Renal pelvis (tissue), 12 donors: ENCODE measurements at places on chromosomes 2 and 18. TPM values are rescaled to one million over a fixed set of nuclear protein-coding genes. Genes with fewer than 3 reads are reported as not detected.

The NUP35 gene
- 22.6 TPM for polyA plus RNA-seq

The OR6B2 gene
- polyA plus RNA-seq = not detected

The LYG1 gene
- polyA plus RNA-seq = 4.2 TPM

The ANKRD36C gene
- 29.1 TPM for polyA plus RNA-seq

The CD302 gene
- 10.9 TPM for polyA plus RNA-seq

The DYSF gene
- 21.3 TPM for polyA plus RNA-seq

The CSRNP3 gene
- polyA plus RNA-seq = 9.2 TPM

The RGPD4 gene
- polyA plus RNA-seq = not detected

The BCL11A gene
- polyA plus RNA-seq = 15.1 TPM

The TGFA gene
- 20.4 TPM for polyA plus RNA-seq

The CD8B2 gene
- 0.24 TPM for polyA plus RNA-seq

The ALPP gene
- not detected for polyA plus RNA-seq

The ANKRD30B gene
- polyA plus RNA-seq = 0.08 TPM

The EMX1 gene
- polyA plus RNA-seq = 71.3 TPM

The TYMS gene
- polyA plus RNA-seq = 133 TPM

The CLIP4 gene
- 27.5 TPM for polyA plus RNA-seq

The CDK5R2 gene
- polyA plus RNA-seq = 0.13 TPM

The ANKRD29 gene
- polyA plus RNA-seq = 1.1 TPM

The KATNAL2 gene
- polyA plus RNA-seq = 12.6 TPM

The SLC9A4 gene
- 6.7 TPM for polyA plus RNA-seq
